ENCODE measurements at places on chromosomes 3 and 15. TPM values are rescaled to one million over a fixed set of nuclear protein-coding genes. Genes with fewer than 3 reads are reported as not detected.

DNA sequence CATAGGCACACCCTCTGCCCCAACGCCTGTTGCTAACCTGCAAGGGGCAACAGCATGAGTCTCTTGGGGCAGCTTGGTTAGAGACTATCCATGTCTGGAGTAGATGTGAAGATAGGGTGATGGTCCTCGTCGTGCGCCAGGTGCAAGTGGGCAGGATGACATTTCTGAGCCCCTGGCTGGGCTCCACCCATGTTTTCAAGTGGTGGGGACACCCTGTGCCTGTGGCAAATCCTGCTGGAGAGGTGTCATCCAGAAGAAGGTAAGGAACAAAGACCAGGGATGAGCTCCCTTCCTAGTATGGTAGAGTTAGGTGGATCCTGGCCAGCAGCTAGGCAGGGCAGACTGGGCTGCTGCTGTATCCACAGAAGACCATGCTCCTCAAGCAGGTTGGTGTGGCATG lies 152.6 kb downstream of the ABHD5 start:
- DNase-seq = no peak

DNA sequence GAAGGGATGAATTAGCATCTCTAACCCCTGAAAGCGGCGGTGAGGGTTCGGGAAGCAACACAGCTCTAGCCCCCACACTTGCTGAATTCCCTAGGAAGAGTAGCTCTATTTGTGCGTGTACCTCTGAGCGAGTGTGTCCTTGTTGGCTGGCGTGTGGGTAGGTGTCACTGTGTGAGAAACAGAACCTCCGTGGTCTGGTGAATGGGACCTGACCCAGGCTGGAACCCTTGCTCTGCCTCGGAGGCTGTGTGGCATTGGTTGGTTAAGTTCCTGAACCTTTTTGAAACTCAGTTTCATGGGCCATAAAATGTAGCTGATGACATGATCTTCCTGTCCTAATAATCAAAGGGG lies 414 bp upstream of the TMEM115 start:
- no peak for DNase-seq

The CCDC9B gene
- 155 TPM for total RNA-seq

The ISLR gene
- total RNA-seq = 12.7 TPM

DNA sequence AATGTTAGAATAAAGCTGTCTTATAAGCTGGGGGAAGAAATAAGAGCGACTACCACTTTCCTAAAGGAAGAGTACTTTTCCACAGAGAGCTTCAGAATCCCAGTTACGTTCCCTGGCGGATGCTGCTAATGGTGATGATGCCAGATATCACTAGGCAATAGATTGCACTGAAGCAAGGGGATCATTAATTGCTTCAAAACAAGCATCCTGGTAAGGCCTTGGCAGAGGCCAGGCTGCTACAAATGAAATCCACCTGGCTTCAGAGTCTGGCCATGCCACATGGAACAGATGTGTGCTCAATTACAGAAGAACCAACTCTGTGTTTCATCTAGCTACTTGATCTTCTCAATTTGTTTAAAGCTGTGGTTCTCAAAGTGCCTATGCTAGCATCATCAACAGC lies 129.2 kb upstream of the IL12A start:
- no peak for DNase-seq

GRCh38 chr3:50950591-50950990 lies 275.9 kb downstream of the DOCK3 start:
- no peak for DNase-seq
